Spleen (tissue), 13 donors: ENCODE measurements at places on chromosomes 2 and 18. TPM values are rescaled to one million over a fixed set of nuclear protein-coding genes. Genes with fewer than 3 reads are reported as not detected.

GRCh38 chr2:64770137-64770780 is 116.5 kb upstream of the SERTAD2 start:
- no peak for DNase-seq
- no peaks in the 10 kb centered on the region for H3K27me3 ChIP-seq
- no peak overlapping the region for H3K4me3 ChIP-seq
- H3K36me3 ChIP-seq: no peaks in the 10 kb centered on the region

GRCh38 chr2:72367530-72368225 is 220.0 kb upstream of the CYP26B1 start:
- H3K4me3 ChIP-seq: no peak overlapping the region
- no peak for DNase-seq
- no peaks in the 10 kb centered on the region for H3K36me3 ChIP-seq
- no peaks in the 10 kb centered on the region for H3K4me1 ChIP-seq
- H3K27ac ChIP-seq: no peak overlapping the region

- H3K4me3 ChIP-seq: no peak overlapping the region
- no peaks in the 10 kb centered on the region for H3K4me1 ChIP-seq
- peaks cover 18% of the 10 kb centered on the region for H3K36me3 ChIP-seq
- H3K27me3 ChIP-seq: no peaks in the 10 kb centered on the region
Measured at GRCh38 chr2:168184681-168185513, 62.5 kb downstream of the STK39 start.

- no peaks in the 10 kb centered on the region for H3K27me3 ChIP-seq
- H3K36me3 ChIP-seq: no peaks in the 10 kb centered on the region
Measured at GRCh38 chr2:203360833-203361430, 32.7 kb downstream of the ABI2 start.

- no peak for DNase-seq
- no peak overlapping the region for H3K27ac ChIP-seq
- no peaks in the 10 kb centered on the region for H3K4me1 ChIP-seq
- H3K36me3 ChIP-seq: no peaks in the 10 kb centered on the region
- H3K27me3 ChIP-seq: no peaks in the 10 kb centered on the region
- no peak overlapping the region for H3K4me3 ChIP-seq
Measured at GRCh38 chr18:10682368-10682714, 156.5 kb downstream of the NAPG start.

- no peak overlapping the region for H3K27ac ChIP-seq
- H3K4me1 ChIP-seq: no peaks in the 10 kb centered on the region
- DNase-seq: peak; percentile 70
Measured at GRCh38 chr2:163909411-163910080, 173.7 kb upstream of the FIGN start.

DNA sequence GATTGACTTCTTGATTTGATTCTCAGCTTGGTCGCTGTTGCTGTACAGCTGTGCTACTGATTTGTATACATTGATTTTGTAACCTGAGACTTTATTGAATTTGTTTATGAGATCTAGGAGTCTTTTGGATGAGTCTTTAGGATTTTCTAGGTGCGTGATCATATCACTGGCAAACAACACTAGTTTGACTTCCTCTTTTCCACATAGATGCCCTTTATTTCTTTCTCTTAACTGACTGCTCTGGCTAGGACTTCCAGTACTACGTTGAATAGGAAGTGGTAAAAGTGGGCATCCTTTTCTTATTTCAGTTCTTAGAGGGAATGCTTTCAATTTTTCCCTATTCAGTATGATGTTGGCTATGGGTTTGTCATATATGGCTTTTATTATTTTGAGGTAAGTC is 101.3 kb downstream of the OSBPL1A start:
- no peaks in the 10 kb centered on the region for H3K36me3 ChIP-seq
- H3K4me1 ChIP-seq: no peaks in the 10 kb centered on the region
- no peak overlapping the region for H3K27ac ChIP-seq
- H3K27me3 ChIP-seq: no peaks in the 10 kb centered on the region
- no peak overlapping the region for H3K4me3 ChIP-seq

GRCh38 chr18:62610351-62610700 is 87.5 kb downstream of the ZCCHC2 start:
- H3K27me3 ChIP-seq: no peaks in the 10 kb centered on the region
- no peaks in the 10 kb centered on the region for H3K36me3 ChIP-seq
- DNase-seq: no peak
- H3K4me1 ChIP-seq: peaks cover 15% of the 10 kb centered on the region
- H3K27ac ChIP-seq: no peak overlapping the region

GRCh38 chr2:239195318-239195871 is 205.4 kb downstream of the HDAC4 start:
- H3K36me3 ChIP-seq: peaks cover 44% of the 10 kb centered on the region
- H3K27me3 ChIP-seq: no peaks in the 10 kb centered on the region
- DNase-seq: no peak

GRCh38 chr2:18722101-18722500 is 132.7 kb upstream of the NT5C1B start:
- H3K36me3 ChIP-seq: no peaks in the 10 kb centered on the region
- no peak for DNase-seq
- no peaks in the 10 kb centered on the region for H3K27me3 ChIP-seq
- no peak overlapping the region for H3K27ac ChIP-seq
- no peak overlapping the region for H3K4me3 ChIP-seq

- H3K27me3 ChIP-seq: no peaks in the 10 kb centered on the region
- H3K36me3 ChIP-seq: no peaks in the 10 kb centered on the region
- H3K4me3 ChIP-seq: no peak overlapping the region
- DNase-seq: no peak
- H3K27ac ChIP-seq: no peak overlapping the region
Measured at GRCh38 chr2:159035790-159036411, 67.5 kb downstream of the TANC1 start.

DNA sequence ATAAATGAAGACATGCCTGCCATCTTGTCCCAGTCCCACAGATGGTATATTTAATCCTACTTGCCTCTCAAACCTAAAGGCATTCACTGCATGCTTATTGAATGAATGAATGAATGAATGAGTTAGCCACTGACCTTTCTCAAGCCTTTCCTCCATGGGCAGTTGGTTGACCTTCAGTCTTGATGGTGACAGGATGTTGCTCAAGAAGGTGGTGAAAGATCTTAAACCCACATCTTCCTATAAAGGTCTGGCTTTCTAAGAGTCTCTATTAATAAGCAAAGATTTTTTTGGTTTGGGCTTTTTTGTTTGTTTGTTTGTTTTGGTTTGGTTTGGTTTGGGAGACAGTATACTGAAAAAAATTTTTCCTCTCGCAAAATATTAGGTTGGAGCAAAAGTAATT is 41.7 kb downstream of the KIAA2012 start:
- no peak overlapping the region for H3K4me3 ChIP-seq
- H3K36me3 ChIP-seq: no peaks in the 10 kb centered on the region
- H3K4me1 ChIP-seq: no peaks in the 10 kb centered on the region
- peaks cover 12% of the 10 kb centered on the region for H3K27me3 ChIP-seq

GRCh38 chr2:156332284-156332533 is 312 bp downstream of the NR4A2 start:
- peaks cover 64% of the 10 kb centered on the region for H3K4me1 ChIP-seq
- H3K36me3 ChIP-seq: no peaks in the 10 kb centered on the region
- H3K27me3 ChIP-seq: peaks cover 24% of the 10 kb centered on the region
- H3K4me3 ChIP-seq: peak overlapping the region; percentile 75
- peak overlapping the region; percentile 99 for H3K27ac ChIP-seq
- no peak for DNase-seq

DNA sequence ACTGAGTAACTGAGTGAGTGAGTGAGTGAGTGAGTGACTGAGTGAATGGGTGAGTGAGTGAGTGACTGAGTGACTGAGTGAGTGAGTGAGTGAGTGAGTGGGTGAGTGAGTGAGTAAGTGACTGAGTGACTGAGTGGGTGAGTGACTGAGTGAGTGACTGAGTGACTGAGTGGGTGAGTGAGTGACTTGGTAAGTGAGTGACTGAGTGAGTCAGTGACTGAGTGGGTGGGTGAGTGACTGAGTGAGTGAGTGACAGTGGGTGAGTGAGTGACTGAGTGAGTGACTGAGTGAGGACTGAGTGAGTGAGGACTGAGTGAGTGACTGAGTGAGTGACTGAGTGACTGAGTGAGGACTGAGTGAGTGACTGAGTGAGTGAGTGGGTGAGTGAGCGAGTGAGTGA is 13.9 kb downstream of the MAL start:
- H3K4me3 ChIP-seq: no peak overlapping the region
- H3K4me1 ChIP-seq: no peaks in the 10 kb centered on the region

- no peak overlapping the region for H3K4me3 ChIP-seq
- no peaks in the 10 kb centered on the region for H3K36me3 ChIP-seq
- no peaks in the 10 kb centered on the region for H3K4me1 ChIP-seq
- no peak overlapping the region for H3K27ac ChIP-seq
- no peaks in the 10 kb centered on the region for H3K27me3 ChIP-seq
Measured at GRCh38 chr2:206981739-206982340, 42.5 kb downstream of the CPO start.

RAX gene
- not detected for total RNA-seq

SOWAHC gene
- total RNA-seq: 9.9 TPM

LOXL3 gene
- 16.5 TPM for total RNA-seq

HOXD13 gene
- total RNA-seq: not detected

APOB gene
- 1.8 TPM for total RNA-seq
